ENCODE measurements at places on chromosomes 13 and 19. TPM values are rescaled to one million over a fixed set of nuclear protein-coding genes. Genes with fewer than 3 reads are reported as not detected.

Gene OSCAR
- total RNA-seq: 0.13 TPM

Gene C19orf81
- 0.62 TPM for total RNA-seq

Gene FAAP24
- total RNA-seq: 2.7 TPM

Gene CKM
- not detected for total RNA-seq

Gene NKPD1
- total RNA-seq: 0.06 TPM

Gene IZUMO1
- total RNA-seq: not detected

Gene KLC3
- total RNA-seq: not detected

Gene CEACAM3
- not detected for total RNA-seq

Gene PEAK3
- total RNA-seq: not detected

Gene KLK10
- total RNA-seq: not detected

Gene PCDH9
- total RNA-seq: 56.1 TPM

Gene ING1
- total RNA-seq: 20.6 TPM

Gene C13orf42
- not detected for total RNA-seq

Gene MBOAT7
- 24.0 TPM for total RNA-seq

Gene VSTM2B
- total RNA-seq: not detected

Gene AMER2
- total RNA-seq: not detected

Gene PLPP2
- total RNA-seq: 0.53 TPM

Gene ZNF565
- total RNA-seq: 5.9 TPM

Gene KCNJ14
- total RNA-seq: 0.26 TPM

Gene SWSAP1
- total RNA-seq: 0.31 TPM

Gene ZNF112
- total RNA-seq: 7.5 TPM

Gene SERPINE3
- total RNA-seq: not detected

Gene NXNL1
- total RNA-seq: not detected

Gene CD177
- total RNA-seq: not detected

Gene KLK15
- not detected for total RNA-seq

Gene ERF
- total RNA-seq: 19.8 TPM

Gene PMIS2
- not detected for total RNA-seq

Gene DIRAS1
- 0.66 TPM for total RNA-seq

Gene NACC1
- total RNA-seq: 39.3 TPM

Gene TGFBR3L
- 0.92 TPM for total RNA-seq

Gene PSG3
- total RNA-seq: not detected

Gene MUC16
- total RNA-seq: not detected

Gene WBP4
- total RNA-seq: 9.2 TPM

Gene MEIOSIN
- not detected for total RNA-seq

Gene ZNF177
- 1.5 TPM for total RNA-seq

Gene LYPD3
- not detected for total RNA-seq

Gene STARD13
- total RNA-seq: 23.3 TPM

Gene DPF1
- total RNA-seq: 1.5 TPM

Gene ZNF665
- total RNA-seq: 4.1 TPM

Gene ZNF71
- total RNA-seq: 4.8 TPM

Gene SPACA4
- total RNA-seq: not detected

Gene LHFPL6
- 87.6 TPM for total RNA-seq

Gene ZNF382
- total RNA-seq: 8.6 TPM

Gene CRLF1
- 437 TPM for total RNA-seq

Gene PEG3
- total RNA-seq: 4.4 TPM

Gene NALCN
- 13.6 TPM for total RNA-seq

Gene CYP4F2
- total RNA-seq: not detected

Gene KIR3DL1
- not detected for total RNA-seq

Gene PTGIR
- 62.9 TPM for total RNA-seq

Gene LILRA2
- not detected for total RNA-seq

Gene RNF225
- total RNA-seq: 0.12 TPM

Gene PLK5
- not detected for total RNA-seq

Gene ABCA7
- 4.2 TPM for total RNA-seq

Gene ACP5
- 0.44 TPM for total RNA-seq

Gene SYT3
- 0.13 TPM for total RNA-seq

Gene PSG2
- total RNA-seq: not detected

Data from aortic smooth muscle cell (primary cell).